CD4-positive, alpha-beta T cell treated with Interleukin-4 for 4 hours (primary cell): ENCODE measurements at places on chromosomes 4 and X.

GRCh38 chr4:182478475-182478874, 235.3 kb downstream of the TENM3 start:
- DNase-seq: peak; percentile 27

DNA sequence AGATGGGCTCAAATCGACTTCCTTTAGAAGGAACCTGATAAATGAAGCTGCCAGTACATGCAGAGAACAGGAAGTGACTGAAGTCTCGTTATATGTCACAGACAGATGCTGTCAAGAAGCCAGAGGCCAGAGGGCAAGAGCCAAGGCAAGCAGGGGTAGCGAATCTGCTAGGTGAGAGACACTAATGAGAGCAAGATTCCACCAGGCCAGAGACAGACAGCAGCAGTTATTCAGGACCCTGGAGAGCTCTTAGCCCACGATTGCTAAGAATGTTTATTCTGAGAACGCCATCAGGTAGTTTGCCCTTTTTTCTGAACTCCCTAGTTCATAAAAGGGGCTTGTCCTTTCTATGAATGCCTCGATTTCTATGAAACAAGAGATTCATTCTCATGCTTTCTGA, 73.7 kb downstream of the BEND2 start:
- DNase-seq: no peak

DNA sequence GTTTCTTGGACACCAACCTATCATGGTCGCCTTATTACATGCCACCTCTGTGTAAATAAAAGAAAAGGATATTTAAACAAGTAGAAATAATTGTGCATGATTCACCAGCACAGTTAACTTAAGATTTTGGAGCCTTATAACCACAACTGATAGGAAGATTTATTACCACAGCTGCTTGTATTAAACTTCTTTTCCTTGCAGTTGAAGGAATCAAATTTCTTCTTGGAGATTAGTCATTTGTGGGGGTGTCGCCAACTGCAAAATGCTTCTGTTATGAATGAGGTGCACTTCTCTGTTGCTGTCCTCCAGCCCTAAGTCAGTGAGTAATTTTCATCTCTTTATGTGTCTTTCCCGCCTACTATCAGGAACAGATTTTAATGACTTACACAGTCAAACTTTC, 73.3 kb downstream of the OR13H1 start:
- no peak for DNase-seq

DNA sequence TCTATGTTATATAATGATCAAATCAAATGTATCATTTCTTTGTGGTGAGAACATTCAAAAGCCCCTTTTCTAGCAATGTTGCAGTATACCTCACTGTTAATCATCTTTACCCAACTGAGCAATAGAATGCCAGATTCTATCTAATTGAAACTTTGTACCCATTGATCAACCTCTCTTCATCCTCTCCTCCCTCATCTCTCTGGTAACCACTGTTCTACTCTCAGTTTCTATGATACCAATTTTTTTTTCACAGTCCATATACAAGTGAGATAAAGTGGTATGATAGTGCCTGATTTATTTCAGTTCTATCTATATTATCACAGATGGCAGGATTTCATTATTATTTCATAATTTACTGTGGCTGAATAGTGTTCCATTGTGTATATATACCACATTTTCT, 209.8 kb downstream of the SPCS3 start:
- no peak for DNase-seq

DNA sequence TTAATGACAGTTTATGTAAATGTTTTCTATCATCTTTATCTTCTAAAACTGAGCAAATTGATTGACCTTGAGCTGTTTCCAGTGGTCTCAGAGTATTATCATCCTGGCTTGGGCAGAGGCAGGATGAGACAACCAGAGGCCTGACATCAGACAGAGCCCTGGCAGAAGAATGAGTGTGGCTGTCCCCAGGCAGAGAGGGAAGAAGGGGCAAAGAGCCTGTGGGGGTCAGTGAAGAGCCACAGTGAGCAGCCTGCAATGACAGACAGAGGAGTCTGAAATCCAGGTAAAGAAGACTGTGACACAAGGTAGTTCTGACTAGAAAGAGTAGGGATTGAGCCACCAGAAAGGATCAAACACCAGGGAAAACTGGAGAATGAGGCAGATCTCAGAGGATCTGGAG, 182.4 kb upstream of the ARSJ start:
- DNase-seq: no peak

DNA sequence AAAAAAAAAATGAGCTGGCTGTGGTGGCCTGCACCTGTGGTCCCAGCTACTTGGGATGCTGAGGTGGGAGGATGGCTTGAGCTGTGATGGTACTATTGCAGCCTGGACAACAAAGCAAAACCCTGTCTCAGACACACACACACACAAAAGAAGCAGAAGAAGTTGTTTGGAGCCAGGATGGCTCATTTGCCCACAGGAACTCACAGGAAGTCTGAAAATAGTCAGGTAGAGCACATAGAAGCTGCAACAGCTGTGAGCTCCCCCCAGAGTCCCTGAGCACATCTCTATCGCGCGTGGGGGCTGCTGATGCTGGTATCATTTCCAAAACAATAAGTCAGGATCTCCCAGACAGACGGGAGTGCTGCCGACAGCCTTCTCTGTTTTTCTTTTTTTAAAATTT, 13.4 kb upstream of the DHRSX start:
- no peak for DNase-seq

- DNase-seq: no peak
Measured at GRCh38 chr4:38463268-38463958, 200.6 kb upstream of the KLF3 start.
